ENCODE measurements at places on chromosomes 6 and 20.

DNA sequence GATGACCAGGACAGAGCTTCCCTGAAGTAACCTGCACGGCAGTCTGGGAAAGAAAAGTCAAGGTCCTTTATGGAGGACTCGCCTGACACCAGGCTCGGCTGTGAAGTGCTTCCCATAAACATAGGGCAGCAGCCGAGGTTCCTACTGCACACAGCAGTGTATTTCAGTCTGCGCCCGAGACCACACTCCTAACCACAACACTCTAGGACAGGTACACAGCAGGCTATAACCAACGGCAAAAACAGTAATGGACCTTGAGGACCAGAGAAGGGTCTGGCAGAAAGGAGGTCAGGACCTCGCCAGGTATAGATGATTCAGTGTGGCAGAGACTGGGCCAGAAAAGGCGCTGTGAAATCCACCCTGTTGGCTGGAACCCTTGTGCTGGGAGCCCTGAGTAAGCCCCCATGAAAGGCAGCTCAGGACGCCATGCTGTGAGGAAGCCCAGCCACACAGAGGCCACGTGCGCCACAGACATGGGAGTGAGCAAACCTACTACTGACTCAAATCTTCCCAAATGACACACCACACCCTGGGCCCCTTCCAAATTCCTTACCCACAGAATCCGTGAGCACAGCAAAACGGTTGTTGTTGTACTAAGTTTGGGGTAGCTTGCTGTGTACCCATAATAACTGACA lies 129.6 kb upstream of the CST7 start:
- DNase-seq: no peak

- no peak for DNase-seq
Observed at GRCh38 chr6:76381612-76382011, 309.1 kb upstream of the IMPG1 start.

DNA sequence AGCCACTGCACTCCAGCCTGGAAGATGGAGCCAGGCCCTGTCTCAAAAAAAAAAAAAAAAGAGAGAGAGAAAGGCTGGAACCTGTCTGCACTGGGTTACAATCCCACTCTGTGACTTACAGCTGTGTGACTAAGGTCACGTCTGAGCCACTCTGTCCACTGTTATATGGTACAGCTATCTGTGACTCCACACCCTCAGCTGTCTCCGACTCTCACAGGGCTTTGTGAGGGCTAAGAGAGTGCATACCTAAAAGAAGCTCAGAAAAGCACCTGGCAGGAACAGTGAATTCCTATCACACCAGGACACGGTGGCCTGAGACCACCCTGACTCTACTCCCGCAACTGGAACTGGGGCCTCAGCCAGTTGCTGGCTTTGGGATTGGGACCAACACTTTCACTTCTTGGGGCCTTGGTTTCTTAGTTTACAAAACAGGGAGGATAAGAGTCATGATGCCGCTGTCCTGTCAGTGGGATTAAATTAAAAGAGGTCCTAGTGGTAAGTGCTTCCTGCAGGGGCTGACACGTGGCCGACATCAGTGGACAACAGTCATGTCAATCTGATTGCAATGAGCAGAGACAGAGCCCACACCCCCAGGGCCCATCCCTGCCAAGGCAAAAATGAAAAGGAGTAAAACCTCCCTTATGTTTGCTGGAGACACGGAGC lies 5.7 kb upstream of the CD93 start:
- no peak for DNase-seq

DNA sequence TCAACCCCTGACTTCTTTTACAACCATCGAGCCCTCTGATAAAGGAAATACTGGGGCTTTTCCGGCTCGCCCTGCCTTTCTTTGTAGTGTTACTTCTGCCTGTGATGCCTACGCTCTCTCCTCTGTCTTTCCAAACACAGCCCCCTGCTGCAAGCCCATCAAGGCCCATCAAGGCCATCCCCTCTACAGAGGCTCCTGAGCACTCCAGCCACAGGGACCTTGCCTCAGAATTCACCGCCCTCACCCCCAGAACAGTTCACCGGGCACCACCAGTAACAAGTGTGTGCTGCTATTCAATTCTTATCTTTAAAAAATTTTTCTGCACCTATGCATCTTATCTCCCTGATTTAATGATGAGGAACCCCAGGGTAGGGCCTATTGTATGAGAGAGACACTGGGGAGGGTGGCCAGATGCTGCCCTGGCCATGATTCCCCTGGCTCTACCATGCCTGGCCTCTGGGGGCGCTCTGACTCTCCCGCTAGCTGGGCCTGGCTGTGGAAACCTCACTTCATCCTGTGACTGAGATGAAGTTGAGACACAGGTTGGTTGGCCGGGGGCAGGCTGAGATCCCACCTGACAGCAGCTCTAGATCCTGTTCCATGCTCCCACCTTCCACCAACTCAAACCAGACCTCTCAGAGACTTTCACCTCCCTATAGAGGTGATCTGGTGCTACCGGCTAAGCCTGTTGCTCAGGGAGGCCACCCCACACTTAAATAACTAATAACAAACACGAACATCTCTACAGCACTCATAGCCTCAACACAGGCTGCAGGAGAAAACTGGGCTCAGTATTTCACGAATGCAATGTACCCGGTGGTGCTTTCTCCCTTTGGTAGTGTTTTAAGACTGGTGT lies 19.2 kb upstream of the GLP1R start:
- peak; percentile 64 for DNase-seq

- no peak for DNase-seq
Observed at GRCh38 chr6:79646006-79646405, 14.9 kb downstream of the SH3BGRL2 start.

DNA sequence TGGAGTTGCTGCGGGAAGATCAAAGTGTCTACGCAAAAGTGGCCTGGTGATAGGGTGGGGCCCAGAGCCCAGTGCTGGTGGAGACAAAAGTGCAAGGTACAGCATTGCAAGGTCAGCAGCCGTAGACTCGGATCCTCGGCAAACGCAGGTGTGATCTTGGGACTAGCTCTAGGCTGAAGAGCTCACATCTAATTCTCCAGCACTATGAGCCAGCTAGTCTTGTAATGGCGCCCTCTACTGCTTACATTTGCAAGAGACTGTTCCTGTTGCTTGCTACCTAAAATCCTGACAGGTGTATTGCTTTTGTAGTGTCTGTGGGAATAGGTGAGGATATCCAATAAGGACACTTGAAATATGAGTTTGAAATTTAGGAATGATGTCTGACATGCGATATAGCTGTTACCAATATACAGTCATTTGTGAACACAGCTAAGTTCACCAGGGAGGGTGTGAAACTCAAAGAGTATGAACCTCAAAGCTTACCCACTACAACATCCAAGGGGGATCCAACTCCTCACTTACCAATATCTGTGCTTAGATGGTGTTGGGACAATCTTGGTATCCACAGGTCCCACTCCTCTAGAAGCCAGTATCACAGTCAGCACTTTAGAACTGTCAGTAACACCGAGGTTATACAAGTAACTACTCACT lies 58.4 kb downstream of the PDE7B start:
- DNase-seq: peak; percentile 27

DNA sequence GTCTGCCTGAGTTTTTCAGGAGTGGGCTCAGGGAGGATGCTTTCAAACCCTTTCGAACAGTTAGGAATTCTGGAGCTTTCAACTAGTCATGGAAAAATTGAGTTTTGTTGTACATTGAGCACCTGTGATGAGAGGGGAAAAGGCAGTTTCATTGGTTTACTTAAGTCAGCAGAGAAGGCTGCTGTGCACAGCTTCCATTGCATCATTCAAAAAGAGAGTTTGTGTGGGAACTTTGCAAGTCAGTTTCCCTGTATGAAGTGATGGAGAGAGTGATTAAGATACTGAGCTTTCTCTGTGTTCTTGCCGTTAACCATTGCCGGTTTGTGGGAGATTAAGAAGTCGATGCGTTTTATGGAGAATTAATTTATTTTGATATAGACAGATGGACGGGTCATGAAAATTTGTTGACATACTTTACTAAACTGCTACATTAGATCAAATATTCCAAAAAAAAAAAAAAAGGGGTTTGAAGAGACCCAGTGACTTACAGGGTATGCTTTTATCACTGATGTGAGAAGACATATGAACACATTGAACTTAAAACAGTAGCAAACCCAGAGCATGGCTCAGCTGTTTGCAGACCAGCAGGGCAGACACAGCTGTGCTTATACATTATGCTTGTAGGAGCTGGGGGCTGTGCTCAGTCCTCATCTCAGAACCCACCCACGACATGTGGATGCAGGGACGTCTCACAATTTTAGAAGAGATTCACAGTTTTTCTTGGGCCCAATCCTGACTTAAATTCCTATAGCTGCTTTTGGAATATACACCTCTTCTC lies 234.1 kb downstream of the SOX4 start:
- DNase-seq: no peak

GRCh38 chr6:166355552-166355951 lies 13.2 kb upstream of the SFT2D1 start:
- no peak for DNase-seq

DNA sequence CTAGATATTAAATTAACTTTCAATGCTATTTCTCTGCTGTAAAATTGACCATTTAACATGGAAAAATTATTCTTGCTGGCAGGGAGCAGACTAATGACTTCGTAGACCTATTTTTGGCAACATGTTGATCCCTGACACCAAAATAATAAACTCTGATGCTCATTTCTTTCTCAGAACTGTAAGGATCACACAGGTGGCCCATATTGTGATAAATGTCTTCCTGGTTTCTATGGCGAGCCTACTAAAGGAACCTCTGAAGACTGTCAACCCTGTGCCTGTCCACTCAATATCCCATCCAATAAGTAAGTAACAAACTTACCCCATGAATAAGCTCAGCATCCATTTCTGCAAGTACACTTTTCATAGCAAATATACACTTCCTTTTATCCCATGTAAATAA lies 387.5 kb downstream of the LAMA2 start:
- no peak for DNase-seq

All from AG20443 (cell line).